ENCODE measurements at places on chromosomes 2 and 18. TPM values are rescaled to one million over a fixed set of nuclear protein-coding genes. Genes with fewer than 3 reads are reported as not detected.

Gene SERPINE2
- 24.7 TPM for total RNA-seq

Gene GKN1
- not detected for total RNA-seq

Gene ANKRD30B
- total RNA-seq, result not detected

Gene PER2
- total RNA-seq, result 1.3 TPM

Gene THUMPD2
- total RNA-seq, result 6.2 TPM

Gene MTERF4
- total RNA-seq, result 14.1 TPM

Gene NTSR2
- total RNA-seq, result not detected

Gene FOXI3
- not detected for total RNA-seq

Gene MPP4
- total RNA-seq, result 13.2 TPM

Gene COBLL1
- total RNA-seq, result 17.7 TPM

Data from mammary microvascular endothelial cell (primary cell).